ENCODE measurements at places on chromosomes 3 and 15. TPM values are rescaled to one million over a fixed set of nuclear protein-coding genes. Genes with fewer than 3 reads are reported as not detected.

DNA sequence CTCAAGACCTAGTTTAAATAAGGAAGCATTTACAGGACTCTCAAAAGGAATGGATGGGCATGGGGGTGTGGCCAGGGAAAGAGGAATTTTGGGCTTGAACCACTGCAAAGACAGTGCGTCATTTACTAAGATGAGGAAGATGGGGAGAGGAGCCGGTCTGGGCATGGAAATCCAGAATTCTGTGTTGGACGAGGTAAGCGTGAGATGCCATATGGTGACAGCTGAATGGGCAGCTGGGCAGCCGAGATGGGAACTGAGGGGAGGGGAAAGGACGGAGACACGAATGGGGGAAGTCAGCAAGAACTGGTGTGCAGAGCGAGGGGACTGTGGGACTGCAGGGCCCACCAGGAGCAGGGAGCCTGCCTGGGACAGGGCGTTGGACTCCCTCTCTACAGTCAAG is 24.2 kb downstream of the TMEM44 start:
- DNase-seq = no peak

The CGGBP1 gene
- total RNA-seq = 42.6 TPM

The PCLAF gene
- 93.7 TPM for total RNA-seq

GRCh38 chr15:31930967-31931366 is 99.3 kb upstream of the CHRNA7 start:
- DNase-seq = no peak

All from Caco-2 (cell line).